Esophagus muscularis mucosa (tissue), 4 donors: ENCODE measurements at places on chromosomes 5 and 9. TPM values are rescaled to one million over a fixed set of nuclear protein-coding genes. Genes with fewer than 3 reads are reported as not detected.

Gene MYMK
- not detected for total RNA-seq

Gene ZNF658
- 5.8 TPM for total RNA-seq

Gene CDX1
- total RNA-seq, result not detected

Gene PCDHGA7
- total RNA-seq, result 7.5 TPM

Gene SOX30
- total RNA-seq, result 0.17 TPM
